Lower leg skin (tissue), 4 donors: ENCODE measurements at places on chromosomes 3 and 15.
A peak's percentile ranks its signal among the peaks of the same experiment; 100 is the strongest.

GRCh38 chr3:187966636-187967406, 187.1 kb upstream of the LPP start:
- no peak for DNase-seq

DNA sequence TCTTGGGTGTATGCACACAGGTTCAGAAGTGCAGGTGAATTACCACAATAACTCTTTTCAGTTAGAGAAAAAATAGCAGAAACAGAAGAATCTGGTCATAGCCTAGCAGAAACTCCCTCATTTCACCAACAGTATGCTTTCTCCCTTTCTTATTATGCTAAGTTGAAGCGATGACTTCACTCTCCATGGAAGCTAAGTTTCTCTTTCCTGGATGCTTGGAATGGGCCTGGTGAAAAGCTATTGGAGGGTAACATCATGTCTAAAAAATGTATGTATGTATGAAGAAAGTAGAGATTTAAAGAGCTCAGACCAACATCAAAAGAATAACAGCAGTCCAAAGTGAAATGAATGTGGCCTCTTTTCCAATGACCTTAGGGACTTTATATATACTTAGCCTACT, 145.5 kb downstream of the TIGIT start:
- no peak for DNase-seq

- DNase-seq = no peak
Measured at GRCh38 chr3:28406241-28406640, 57.6 kb upstream of the AZI2 start.

DNA sequence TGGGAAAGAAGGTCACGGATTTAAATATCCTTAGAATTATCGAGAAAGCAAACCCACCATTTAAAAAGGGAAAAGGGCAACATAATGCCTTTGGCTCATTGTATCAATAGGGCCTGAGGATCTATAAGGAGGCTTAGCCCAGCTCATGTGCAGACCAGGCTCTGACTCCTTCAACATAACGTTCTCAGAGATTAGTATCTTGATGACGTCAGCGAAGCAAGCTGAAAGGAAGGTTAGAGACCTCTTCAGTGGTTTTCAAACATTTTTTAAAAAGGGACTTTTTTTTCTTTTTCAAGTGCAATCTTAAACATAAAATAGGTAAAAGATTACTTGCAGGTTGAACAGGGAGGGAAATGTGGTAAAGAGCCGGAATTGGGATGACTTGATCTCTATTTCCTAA, 463.9 kb upstream of the ADAMTS9 start:
- no peak for DNase-seq

DNA sequence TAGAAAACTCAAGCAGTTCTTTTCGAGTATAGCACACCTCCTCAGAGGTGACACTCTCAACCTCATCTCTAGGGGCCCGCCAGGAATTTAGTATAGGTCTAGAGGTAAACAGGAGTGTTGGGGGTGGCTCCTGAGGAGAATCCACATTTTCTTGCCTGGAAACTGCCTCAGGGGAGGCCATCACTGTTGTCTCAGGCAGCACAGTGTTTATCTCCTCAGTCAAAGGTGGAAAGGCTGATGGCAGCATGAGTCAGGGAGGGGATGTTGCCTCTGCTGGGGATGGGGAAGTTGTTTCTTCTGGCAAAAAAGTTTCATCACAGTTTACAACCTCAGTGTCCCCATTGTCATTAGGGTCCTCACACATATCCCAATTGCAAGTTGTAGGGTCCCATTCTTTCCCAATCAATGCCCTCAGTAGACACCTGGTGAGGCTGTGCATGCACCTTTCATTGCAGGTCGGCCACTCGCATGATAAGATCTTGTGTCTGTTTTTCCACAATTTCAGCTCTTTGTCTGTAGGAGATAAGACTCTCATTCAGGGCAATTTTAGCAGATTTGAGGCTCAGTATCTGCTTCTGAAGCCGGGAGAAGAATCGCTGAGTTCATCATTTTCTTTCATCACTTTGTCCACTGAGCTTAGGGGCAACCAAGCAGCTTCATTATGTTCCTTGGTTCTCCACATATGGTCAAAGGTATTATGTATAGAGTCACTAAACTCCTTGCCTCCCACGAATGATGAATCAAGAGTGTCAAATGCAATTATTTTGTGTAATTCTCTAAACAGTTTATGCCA, 25.8 kb downstream of the NAALADL2 start:
- no peak for DNase-seq

- no peak for DNase-seq
Measured at GRCh38 chr3:58106640-58107039, 98.4 kb downstream of the FLNB start.

DNA sequence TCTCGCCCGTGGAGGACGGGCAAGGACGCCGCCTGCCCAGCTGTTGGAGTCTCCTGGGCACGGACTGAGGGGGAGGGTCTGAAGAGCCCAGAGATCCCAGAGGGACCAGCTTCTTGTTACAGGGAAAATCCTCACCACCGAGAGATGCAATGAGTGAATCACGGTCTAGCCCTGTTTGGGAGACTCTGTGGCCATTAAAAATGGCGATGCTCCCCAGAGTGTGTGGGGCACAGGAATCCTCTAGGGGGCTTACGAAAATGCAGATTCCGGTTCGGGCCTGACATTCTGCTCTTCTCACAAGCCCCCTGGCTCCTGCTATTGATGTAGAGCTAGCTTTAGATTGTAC, 35.5 kb upstream of the EPHB3 start:
- no peak for DNase-seq

- no peak for DNase-seq
Measured at GRCh38 chr3:29201604-29202003, 79.3 kb upstream of the RBMS3 start.

- DNase-seq = no peak
Measured at GRCh38 chr15:90618330-90619125, 88.8 kb downstream of the CRTC3 start.

DNA sequence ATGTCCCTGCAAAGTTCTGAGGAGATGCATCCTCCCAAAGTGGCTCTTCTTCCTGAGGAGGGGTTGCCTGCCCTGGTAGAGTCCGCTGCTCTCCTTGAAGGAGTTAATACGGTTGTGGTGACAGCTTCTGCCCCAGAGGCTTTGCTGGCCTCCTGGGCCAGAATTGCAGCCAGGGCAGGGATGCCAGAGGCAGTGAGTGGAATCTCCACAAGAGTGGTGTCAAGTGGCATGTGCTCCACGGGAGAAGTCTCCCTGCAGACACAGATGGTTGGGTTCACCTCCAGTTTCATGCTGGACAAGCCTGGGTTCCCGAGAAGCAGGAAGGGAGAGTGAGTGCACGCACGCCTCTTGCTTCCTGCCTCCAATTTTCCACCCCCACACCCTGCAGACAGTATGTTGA, 105.5 kb downstream of the SLC25A26 start:
- DNase-seq = no peak

- no peak for DNase-seq
Measured at GRCh38 chr3:78868570-78868969, 899.2 kb downstream of the ROBO1 start.

- DNase-seq = no peak
Measured at GRCh38 chr3:108546247-108546646, 35.9 kb upstream of the MYH15 start.

GRCh38 chr15:58518626-58519025, 86.8 kb downstream of the LIPC start:
- no peak for DNase-seq

DNA sequence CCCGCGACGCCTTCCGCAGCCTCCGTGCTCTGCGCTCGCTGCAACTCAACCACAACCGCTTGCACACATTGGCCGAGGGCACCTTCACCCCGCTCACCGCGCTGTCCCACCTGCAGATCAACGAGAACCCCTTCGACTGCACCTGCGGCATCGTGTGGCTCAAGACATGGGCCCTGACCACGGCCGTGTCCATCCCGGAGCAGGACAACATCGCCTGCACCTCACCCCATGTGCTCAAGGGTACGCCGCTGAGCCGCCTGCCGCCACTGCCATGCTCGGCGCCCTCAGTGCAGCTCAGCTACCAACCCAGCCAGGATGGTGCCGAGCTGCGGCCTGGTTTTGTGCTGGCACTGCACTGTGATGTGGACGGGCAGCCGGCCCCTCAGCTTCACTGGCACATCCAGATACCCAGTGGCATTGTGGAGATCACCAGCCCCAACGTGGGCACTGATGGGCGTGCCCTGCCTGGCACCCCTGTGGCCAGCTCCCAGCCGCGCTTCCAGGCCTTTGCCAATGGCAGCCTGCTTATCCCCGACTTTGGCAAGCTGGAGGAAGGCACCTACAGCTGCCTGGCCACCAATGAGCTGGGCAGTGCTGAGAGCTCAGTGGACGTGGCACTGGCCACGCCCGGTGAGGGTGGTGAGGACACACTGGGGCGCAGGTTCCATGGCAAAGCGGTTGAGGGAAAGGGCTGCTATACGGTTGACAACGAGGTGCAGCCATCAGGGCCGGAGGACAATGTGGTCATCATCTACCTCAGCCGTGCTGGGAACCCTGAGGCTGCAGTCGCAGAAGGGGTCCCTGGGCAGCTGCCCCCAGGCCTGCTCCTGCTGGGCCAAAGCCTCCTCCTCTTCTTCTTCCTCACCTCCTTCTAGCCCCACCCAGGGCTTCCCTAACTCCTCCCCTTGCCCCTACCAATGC, 2.0 kb downstream of the ISLR start:
- DNase-seq = no peak

GRCh38 chr15:60614028-60614427, 135.1 kb upstream of the ICE2 start:
- DNase-seq = no peak

DNA sequence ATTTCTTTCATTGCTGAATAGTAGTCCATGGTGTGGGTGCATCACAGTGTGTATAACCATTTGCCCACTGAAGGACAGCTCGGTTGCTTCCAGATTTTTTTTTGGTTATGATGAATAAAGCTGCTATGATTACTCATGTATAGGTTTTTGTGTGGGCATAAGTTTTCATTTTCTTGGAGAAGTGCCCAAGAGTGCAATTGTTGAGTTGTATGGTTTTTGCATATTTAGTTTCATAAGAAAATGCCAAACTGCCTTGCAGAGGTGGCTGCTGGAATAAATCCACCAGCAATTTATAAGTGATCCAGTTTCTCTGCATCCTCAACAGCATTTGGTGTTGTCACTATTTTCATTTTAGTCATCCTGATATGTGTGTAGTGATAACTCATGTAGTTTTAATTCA, 8.4 kb upstream of the SPESP1 start:
- no peak for DNase-seq

GRCh38 chr3:174002543-174002942, 605.0 kb downstream of the NLGN1 start:
- no peak for DNase-seq

GRCh38 chr15:21267671-21268395, 172.5 kb downstream of the POTEB3 start:
- no peak for DNase-seq

- DNase-seq = no peak
Measured at GRCh38 chr15:35928847-35929246, 382.9 kb upstream of the DPH6 start.

DNA sequence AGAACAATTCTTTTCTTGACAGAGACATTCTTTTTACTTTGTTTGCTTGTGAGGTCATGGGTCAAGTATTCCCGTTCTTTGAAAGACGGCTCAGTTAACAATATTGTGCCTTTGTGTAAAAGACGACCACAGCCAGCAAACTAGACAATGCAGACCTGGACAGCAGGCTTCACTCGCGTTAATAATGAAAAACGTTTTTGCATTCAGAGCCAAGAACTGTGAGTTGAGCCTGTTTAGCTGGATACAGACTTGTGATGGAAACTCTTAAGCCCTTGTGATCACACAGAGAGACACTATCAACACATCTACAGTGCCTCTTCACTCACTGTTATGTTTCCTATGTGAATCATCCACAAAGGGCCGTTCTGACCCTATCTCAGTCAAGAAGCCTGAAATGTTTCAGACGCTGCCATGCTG, 37.3 kb upstream of the CMTM7 start:
- DNase-seq = no peak

- no peak for DNase-seq
Measured at GRCh38 chr3:10173095-10173925, 8.6 kb downstream of the IRAK2 start.

DNA sequence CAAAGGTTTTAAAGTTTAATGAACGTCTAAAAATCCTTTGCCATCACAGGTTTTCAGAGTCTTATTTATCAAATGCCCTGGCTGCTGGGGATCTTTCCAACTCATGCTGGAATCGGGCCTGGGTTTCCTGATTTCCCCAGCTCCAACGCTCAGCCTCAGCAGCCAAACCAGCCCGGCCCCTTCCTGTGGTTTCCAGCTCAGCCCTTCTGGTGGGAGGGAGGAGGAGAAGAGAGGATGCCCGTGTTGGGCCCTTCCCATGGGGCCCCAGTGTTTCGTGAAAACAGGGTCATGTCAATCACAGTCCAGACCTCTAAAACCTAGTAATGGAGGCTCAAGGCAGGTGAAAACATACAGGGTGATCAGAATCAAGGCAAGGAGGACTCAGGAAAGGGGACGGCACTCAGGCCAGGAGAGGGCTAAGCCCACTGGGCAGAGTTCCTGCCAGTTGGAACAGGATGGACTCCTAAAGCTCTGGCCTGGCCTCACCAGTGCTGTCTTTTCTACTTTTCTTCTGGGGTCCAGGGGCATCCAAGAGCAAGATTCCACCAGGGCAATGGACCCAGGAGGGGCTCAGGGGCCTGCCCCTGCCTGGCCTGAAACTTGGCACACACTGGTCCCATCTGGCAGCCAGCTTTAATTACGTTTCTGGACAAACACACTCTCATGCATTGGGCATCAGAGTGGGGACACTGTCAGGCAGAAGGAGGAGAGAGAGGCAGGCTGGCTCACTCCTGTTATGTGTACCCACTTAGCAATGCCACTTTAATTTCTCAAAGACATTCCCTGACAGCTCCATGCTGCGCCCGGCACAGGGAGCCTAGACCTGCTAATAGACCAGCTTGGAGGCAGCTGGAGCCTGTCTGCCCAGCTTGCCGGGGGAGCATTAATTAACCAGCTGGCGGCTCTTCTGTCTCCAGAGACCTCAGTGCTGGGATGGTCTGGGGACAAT, 194.6 kb downstream of the FAM43A start:
- peak; percentile 92 for DNase-seq

GRCh38 chr3:80142714-80143113, 374.9 kb upstream of the ROBO1 start:
- DNase-seq = no peak

- DNase-seq = no peak
Measured at GRCh38 chr3:83063446-83063845, 1302.0 kb upstream of the GBE1 start.
